ENCODE measurements at places on chromosomes 1 and 21.

- DNase-seq = no peak
Observed at GRCh38 chr1:3868464-3869006, 11.3 kb downstream of the DFFB start.

GRCh38 chr1:190679044-190679443, 201.4 kb upstream of the BRINP3 start:
- no peak for DNase-seq

GRCh38 chr1:17671314-17671705, 83.8 kb upstream of the ACTL8 start:
- DNase-seq = no peak

- no peak for DNase-seq
Observed at GRCh38 chr1:160951443-160952128, 3.0 kb downstream of the ITLN2 start.

DNA sequence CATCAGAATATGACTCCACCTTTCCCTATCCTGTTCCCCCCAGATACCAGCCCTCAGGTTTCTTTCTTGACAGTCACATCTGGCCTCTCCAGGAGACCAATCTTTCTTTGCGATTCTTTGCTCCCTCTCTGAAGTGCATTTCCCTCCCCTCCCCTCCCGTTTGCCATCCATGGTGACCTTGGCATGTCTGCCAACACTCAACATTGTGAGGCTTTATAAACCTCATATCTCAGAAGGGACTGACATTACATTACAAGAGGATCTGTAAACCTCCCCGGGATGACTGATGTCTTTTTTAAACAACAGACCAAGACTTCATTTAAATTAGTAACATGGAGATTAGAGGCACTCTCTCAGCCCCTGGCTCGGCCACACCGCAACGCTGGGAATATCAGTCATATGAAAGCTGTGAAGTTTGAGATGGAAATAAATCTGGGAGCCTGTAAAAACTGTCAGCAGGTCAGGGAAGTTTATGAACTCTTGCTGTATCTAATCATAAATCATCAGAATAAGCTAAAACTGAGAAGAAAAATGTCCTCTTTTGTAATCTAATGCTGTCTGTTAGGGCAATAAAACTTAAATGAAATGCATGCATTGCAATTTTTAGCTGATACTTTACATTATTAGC, 401.7 kb upstream of the PROX1 start:
- DNase-seq = no peak

- peak; percentile 30 for DNase-seq
Observed at GRCh38 chr1:94805912-94806311, 14.2 kb upstream of the SLC44A3 start.

DNA sequence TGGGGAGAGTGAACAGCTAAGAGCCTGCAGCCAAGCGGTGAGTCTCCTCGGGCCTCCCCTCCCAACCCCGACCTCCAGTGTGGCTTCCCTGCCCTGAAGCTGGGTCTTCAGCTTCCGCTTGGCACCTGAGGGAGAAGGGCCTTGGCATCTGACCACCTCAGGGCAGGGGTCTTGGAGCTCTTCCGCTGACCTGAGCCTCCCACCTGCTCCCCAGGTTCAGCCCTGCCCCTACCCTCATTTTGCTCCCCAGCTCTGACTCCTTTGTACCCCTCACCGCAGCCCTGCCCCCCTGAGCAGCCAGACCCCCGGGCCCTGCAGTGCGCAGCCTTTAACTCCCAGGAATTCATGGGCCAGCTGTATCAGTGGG, 4.9 kb downstream of the ADAMTSL4 start:
- no peak for DNase-seq

- DNase-seq = no peak
Observed at GRCh38 chr1:77794550-77794949, 15.1 kb downstream of the MIGA1 start.

DNA sequence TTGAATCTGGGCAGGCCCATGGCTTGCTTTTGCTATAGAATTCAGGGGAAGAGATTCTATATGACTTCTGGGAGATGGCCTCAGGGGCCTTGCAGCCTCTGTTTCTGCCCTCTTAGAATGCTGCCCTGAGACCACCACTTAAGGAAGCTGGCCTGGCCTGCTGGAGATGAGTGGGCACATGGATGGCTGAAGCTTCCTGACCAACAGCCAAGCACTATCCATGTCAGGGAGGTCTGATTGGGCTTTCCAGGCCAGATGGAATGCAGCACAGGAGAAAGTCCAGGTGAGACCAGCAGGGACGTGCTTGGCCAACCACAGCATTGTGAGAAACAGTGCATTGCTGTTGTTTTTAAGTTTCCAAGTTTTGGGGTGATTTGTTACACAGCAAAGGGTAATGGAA, 308.1 kb downstream of the PTPRU start:
- no peak for DNase-seq

GRCh38 chr1:43912607-43913006, 21.0 kb upstream of the ARTN start:
- DNase-seq = no peak

DNA sequence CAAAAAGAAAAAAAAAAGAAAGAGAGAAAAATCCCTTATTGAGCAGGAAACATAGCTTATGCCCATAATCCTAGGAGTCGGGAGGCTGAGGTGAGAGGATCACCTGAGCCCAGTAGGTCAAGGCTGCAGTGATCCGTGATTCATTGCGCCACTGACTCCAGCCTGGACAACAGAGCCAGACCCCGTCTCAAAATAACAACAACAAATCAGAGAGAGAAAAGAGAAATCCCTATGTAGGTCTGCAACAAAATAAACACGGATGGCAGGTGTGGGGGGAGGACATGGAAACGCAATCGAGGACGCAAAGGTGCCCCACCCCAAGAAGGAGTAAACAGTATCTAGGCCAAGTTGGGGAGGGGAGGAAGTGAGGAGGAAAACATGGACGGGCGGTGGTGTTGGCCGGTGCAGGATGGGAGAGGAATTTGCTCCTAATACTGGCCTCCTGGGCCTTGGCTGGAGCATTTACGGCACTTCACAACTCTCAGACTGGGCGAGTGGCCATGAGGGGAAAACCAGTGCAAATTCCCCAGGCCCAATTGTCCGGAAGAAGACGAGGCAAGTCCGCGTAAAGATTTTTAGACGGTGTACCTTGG, 609 bp upstream of the CHTOP start:
- DNase-seq = no peak

DNA sequence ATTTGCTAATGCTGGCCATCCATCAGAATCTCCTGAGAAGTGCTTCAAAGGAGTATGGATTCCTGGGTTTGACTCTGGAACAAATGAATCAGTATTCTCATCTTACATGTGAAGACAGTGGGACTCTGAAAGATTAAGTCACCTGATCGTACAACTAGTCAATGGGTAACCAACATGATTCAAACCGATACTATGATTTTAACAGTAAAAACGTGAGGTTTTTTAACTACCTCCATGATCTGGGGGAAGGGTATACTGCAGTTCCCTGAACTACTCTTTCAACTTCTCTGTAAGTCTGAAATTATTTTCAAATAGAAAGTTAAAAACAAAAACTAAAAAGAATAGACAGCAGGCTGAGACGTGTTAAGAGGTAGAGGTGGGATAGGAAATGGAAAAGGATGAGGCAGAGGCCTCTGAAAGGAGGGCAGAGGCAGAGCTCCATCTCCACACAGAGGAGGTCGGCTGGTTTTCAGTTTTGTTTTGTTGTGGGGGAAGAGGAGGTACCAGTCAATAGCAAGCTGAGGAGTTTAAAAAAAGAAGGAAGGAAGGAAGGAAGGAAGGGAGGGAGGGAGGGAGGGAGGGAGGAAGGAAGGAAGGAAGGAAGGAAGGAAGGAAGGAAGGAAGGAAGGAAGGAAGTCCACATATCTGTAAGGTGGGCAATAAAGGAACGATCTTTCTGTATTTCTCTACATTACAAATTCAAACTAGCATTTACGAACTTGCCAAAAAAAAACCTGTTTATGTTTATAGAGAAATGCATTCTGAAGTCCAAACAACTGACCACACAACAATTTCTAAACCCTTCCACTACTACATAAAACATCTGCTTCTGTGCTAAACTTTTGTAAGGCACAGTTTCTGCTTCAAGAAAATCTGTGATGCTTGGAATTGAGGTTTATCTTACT, 213.1 kb downstream of the RERE start:
- DNase-seq = no peak

DNA sequence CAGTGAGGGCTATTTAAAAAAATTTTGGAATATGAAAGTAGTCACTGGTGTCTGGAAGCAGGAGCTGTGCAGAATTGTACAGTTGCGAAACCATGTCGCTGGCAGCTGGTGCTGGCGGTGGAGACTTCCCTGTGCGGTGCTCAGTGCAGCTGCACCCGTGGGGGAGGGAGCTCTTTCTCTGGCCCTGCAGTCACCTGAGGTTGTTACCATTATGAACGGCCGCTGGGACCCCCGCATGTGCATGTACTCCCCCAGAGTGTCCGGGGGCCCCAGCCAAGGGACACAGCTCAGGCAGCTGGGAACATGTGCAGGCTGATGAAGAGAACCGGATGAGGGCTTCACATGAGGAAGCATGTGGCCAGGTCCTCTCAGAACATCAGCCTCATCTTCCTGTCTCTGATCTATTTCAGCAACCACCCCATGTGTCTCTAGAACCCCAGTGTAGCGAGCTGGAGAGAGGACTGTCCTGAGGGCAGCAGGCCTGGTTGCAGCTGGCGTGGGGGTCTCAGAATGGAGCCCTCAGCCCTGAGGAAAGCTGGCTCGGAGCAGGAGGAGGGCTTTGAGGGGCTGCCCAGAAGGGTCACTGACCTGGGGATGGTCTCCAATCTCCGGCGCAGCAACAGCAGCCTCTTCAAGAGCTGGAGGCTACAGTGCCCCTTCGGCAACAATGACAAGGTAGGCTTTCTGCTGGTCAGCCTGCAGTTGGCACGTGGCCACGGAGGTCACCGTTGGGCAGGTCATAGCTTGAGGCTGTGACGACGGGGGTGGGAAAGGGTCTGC, at the start of gene TRPM2:
TRPM2 (plus strand) TSS at position 431 of the 780 bp plus-strand sequence; CDS start at position 511, 80 bp downstream.
- DNase-seq = no peak

- DNase-seq = no peak
Observed at GRCh38 chr21:19540287-19540686, 1136.7 kb upstream of the TMPRSS15 start.

DNA sequence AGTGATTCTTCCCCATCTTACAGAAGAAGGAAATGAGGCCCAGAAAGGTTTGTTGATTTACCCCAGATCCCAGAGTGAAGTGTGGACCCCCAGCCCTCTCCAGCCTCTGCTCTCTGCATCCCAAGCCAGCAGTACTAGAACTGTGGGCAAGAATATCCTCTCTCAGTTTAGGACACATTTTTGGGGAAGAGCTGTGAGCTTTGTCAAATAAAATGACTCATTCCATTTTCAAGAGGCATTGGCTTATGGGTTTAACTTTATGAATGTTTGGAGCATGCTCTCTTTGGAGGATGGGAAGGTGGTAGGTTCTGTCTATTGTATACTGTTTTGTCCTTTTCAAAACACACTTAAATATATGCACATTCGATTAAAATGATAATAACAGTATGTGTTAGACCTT, 70.6 kb upstream of the CNTN2 start:
- DNase-seq = no peak

DNA sequence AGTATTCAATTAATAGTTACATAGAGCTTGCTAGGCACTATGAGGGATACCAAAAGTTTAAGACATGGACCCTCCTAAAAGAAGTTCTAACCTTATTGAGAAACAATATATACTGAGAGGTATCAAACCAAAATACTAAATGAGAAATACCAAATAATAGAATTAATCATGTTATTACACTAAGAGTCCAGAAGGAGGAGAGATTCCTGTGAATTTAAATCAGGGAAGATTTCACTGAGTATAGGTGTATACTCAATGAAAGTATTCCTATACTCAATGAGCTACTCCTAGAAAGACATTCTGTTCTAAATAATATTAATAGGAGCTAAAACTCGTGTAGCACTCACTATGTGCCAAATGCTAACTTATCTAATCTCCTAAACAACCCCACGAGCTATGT, 9.4 kb downstream of the CR1L start:
- DNase-seq = no peak

DNA sequence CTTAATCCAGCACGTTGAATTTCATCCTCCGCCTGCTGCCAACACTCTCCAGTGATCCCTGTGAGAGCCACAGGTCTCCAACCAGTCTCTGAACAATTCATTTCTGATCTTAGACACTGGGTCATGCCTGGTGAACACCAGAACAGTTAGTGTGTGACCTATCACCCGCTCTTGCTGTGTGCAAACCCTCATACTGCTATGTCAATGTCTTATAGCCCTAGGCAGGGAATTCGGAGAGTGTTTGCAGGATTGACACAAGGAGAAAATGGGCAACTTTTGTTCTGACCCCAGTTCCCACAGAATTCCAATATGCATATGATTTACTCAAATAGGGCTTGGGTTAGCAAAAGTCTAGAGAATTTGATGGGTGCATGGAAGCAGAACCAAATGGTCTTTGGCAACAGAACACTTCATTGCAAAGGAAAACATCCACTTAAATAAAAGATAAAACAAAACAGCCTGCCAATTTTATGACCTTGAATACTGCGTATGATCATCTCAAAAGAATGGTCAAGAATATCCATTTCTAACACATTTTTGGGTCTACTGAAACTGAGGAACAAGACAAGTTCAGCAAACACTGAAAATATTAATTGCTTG, 23.0 kb upstream of the GUCA2B start:
- no peak for DNase-seq

DNA sequence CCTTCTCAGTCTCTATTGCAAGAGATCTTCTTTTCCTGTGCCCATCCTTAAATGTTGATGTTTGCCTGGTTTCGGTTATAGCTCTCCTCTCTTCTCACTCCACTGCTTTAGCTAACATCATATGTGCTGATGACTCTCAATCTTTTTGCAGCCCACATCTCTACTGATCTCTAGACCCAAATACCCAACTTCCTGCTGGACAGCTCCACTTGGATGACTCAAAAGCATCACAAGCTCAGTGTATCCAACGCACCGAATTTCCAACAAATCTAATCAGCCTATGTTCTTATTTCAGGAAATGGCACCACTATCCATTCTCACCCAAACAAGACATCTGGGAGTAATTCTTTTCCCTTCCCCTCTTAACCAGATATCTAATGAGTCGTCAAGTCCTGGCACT, 79.1 kb upstream of the ARTN start:
- no peak for DNase-seq

GRCh38 chr1:10832703-10833102, 36.3 kb upstream of the CASZ1 start:
- no peak for DNase-seq

GRCh38 chr1:246788895-246789338, 64.7 kb downstream of the SCCPDH start:
- DNase-seq = no peak

- DNase-seq = no peak
Observed at GRCh38 chr1:98129491-98129890, 208.7 kb upstream of the DPYD start.
